ENCODE measurements at places on chromosomes 3 and 15. TPM values are rescaled to one million over a fixed set of nuclear protein-coding genes. Genes with fewer than 3 reads are reported as not detected.
A peak's percentile ranks its signal among the peaks of the same experiment; 100 is the strongest.

DNA sequence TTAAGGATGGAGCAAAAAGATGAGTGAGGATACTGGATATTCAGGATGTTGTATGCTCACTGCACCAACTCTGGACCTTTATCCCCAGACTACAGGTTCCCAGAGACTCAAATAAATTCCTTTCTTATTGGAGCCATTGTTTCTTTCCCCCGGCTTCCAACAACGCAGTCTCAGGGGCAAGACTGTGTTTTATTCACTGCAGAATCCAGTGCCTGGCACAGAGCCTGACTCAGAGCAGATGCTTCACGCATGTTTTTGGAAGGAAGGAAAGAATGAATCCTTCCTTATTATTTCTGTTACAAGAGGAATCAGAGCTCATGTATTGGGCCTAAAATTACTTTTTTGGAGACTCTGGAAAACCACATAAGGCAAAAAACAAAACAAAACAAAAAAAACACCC lies 96.0 kb upstream of the VGLL4 start:
- DNase-seq = no peak

DNA sequence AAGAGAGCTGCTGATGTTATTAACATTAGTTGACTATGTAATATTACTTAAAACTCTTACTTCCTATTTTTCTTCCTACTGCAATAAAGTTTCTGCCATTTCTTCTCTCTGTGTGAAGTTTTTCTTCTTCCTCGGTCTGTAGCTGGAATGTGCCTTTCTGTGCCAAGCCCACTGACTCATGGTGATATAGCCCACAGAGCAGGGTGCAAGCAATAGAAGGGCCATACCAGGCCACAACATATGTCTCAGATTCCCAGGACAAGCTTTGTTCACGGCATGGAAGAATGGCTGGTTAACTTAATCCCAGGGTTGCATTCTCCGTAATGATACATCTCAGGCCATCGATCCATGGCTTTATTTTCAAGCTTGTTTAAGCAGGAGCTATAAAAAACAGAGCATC lies 815.3 kb downstream of the TUSC7 start:
- DNase-seq = peak; percentile 13

DNA sequence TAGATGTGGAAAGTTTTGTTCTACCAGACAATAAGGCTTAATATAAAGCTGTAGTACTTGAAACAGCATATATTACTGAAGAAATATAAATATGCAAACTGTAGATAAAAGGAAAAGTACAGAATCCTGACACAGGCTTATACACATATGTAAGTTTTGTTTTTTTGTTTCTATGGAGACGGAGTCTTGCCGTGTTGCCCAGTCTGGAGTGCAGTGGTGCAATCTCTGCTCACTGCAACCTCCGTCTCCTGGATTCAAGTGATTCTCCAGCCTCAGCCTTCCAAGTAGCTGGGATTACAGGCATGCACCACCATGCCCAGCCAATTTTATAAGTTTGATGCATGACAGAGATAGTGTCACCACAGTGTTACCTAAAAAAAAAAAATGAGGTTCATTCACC lies 29.1 kb upstream of the ZNF445 start:
- DNase-seq = no peak

- DNase-seq = no peak
Measured at GRCh38 chr3:129046732-129047552, 13.6 kb upstream of the GP9 start.

DNA sequence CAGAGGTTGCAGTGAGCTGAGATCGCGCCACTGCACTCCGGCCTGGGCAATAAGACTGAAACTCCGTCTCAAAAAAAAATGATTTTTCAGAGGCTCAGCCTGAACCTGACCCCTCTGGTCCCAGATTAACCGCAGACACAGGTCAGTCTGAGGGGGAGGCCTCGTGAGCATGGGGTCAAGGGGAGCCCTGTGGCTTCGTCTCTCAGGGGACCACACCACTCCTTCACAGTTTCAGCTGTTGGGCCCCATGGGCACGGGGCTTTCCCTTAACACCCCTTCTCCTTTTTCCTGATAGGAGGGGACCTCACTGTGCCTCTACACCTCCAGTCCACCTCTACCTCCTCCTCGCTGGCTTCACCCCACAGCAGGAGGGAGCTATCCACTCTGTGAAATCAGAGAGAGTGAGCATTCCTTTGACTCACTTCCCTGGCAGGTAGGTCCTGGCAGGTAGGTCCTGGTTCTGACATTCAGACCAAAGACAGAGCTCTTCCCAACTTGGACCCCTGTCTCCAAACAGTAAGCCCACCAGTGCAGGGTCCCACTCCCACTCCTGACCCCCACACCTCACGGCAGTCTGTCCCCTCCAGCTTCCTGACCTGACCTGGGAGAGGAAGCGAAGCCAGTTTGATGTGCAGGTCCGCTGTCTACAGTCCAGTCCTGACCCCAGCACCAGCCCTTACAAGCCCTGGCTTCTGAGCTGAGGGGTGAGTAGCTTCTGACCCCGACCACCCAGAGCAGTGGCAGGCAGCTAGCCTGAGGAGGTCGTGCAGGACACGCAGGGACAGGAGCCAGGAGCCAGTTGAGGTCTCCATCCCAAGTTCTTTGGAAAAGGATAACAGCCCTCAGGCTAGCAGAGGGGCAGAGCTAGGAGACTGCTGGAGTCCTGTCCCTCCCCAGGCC lies 9.0 kb downstream of the RRP9 start:
- DNase-seq = no peak

Gene ITPKA
- 3.7 TPM for total RNA-seq

Gene STAC
- total RNA-seq = 22.3 TPM

Gene UBA7
- 46.1 TPM for total RNA-seq

Measured in M059J (cell line).